ENCODE measurements at places on chromosomes 12 and 14.

GRCh38 chr12:101068836-101069235, 141.2 kb downstream of the SLC5A8 start:
- no peak for DNase-seq

- DNase-seq: no peak
Measured at GRCh38 chr14:34355584-34356263, 106.3 kb downstream of the SPTSSA start.

DNA sequence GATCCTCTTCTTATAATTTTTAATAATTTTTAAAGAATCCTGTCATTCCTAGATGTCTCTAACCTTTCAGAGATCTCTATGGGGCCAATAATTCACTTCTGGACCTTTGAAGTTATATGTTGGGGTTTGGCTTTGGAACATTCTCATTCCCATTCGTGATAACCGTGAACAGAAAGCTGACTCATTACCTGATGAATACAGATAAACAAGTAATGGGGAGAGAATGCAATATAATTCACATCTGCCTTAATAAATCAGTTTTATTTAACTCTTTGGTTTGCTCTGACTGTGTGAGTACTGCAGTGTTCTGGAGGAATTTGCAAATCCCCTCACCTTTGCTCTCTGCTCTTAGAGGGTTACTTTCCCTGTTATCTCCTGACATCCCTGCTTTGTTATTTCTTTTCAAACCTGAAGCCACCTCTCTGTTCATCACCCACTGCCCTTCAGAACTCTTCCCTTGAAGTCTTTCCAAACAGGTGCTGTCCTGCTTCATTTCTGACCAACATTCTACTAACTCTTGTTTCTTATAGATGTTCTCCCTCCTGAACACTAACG, 79.6 kb upstream of the SLC38A2 start:
- DNase-seq: no peak

DNA sequence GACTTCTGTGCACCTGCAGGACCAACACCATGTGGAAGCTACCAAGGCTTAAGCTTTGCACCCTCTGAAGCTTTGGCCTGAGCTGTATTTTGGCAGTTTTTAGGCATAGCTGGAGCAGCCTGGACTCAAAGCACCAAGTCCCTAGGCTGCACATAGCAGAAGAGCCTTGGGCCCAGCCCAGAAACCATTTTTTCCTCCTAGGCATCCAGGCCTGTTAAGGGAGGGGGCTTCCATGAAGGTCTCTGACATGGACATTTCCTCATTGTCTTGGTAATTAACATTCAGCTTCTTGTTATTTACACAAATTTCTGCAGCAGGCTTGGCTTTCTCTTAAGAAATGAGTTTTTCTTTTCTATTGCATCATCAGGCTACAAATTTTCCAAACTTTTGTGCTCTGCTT, 475.8 kb upstream of the FLRT2 start:
- no peak for DNase-seq

- DNase-seq: no peak
Measured at GRCh38 chr12:26231470-26231869, 36.1 kb downstream of the SSPN start.

DNA sequence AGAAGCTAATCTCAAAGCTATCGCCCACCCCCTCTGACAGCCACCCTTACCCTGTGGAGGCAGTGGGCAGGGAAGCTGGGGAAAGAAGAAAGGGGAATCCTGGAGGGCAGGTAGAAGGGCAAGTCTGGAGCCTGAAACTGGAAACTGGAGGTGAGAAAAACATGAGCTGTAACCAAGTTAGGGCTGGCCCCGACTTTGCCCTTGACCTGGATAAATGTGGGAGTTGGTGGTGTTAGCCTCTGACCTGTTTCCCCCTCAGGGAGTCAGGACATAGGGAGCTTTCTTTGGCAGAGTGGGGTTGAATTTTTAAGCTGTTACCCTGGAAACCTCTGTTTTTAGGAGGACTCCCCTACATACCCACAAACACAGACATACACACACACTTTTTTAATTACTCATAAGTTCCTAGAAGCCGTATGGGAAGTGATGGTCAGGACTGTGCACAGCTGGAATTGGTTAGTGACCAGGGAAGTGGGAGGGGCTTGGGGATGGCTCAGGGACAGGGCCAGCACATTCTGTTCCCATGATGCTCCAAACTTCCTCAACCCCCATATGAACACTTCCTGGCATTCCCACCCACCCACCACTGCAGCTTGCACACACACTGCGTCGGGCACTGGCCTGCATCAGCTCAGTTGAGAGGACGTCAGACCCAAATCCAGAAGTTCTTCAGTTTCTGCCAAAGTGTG, 5.0 kb upstream of the MMP19 start:
- DNase-seq: no peak

- DNase-seq: no peak
Measured at GRCh38 chr12:6096527-6096926, 27.9 kb downstream of the VWF start.

All from CD4-positive, alpha-beta T cell treated with Interleukin-6 at 100 ng/mL for 8 hours (primary cell).